ENCODE measurements at places on chromosomes 7 and 10. TPM values are rescaled to one million over a fixed set of nuclear protein-coding genes. Genes with fewer than 3 reads are reported as not detected.
A peak's percentile ranks its signal among the peaks of the same experiment; 100 is the strongest.

DNA sequence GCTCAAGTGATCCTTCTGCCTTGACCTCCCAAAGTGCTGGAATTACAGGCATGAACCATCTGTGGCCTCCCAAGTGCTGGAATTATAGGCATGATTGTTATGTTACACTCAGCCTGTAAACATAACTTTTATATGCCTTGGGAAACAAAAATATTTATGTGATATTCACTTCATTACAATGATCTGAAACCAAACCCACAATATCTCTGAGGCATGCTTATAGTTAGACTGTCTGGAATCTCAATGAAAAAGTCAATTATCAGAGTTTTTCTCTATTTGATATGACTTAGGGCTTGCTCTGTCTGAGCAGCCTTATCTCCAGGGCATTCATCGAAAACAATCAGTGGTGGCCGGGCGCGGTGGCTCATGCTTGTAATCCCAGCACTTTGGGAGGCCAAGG, 195.3 kb upstream of the MYO3A start:
- no peaks in the 10 kb centered on the region for H3K27me3 ChIP-seq
- no peak overlapping the region for H3K27ac ChIP-seq
- DNase-seq, result no peak
- H3K4me3 ChIP-seq, result no peak overlapping the region
- no peaks in the 10 kb centered on the region for H3K36me3 ChIP-seq
- no peaks in the 10 kb centered on the region for H3K4me1 ChIP-seq

Gene MACROH2A2
- total RNA-seq, result 6.5 TPM

DNA sequence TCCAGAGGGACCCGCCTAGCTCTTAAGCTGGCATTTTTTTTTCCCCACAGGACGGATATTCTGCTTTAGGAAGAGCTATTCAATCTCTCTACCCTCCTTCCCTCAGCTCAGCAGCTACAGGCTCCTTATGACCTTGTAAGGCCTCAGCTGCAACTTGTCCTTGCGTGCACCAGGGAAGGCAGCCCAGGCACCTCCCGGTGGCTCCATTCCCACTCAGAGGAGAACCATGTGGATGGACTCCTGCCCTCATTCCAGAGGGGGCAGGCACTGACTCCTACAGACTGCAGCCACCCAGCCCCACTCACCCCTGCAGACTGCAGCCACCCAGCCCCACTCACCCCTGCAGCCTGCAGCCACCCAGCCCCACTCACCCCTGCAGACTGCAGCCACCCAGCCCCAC, 73.7 kb downstream of the ITIH5 start:
- no peak for DNase-seq
- no peaks in the 10 kb centered on the region for H3K4me1 ChIP-seq
- no peaks in the 10 kb centered on the region for H3K27me3 ChIP-seq
- no peak overlapping the region for H3K4me3 ChIP-seq

DNA sequence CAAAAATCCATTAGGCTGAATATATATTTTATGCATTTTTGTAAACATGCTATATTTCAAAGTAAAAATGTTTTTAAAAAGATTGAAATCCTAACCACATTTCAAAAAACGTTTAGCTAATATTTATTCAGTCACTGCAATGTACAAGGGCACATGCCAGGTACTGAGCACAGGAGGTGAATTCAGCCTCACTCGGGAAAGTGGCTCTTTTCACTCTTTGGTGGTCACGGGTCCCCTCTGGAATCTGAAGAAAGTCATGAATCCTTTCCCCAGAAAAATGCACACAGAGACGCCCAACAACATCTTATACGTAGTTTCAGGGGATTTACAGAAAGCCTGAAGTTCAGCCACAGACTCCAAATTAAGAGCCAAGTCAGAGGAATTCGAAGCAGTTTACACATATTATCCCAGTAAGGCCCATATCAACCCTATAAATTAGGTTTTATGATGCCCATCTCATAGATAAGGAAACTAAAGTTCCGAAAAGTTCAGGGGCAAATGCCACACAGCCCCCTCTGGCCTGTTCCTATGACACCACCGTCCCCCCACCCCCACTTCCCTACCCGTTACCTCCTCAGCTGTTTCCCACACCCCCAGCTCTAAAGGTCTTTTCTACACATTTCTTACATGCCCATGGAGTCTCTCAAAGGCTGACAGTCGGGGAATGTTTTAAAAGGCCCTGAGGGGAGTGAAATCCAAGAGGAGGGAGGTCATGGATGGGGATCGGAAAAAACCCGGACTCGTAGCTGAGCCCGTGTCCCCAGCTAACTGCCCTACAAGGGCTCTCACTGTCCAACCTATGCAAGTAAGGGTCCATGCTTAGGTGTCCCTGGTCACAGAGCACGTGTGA, 9.6 kb upstream of the SVOPL start:
- H3K27me3 ChIP-seq, result no peaks in the 10 kb centered on the region
- H3K4me3 ChIP-seq, result no peak overlapping the region
- no peaks in the 10 kb centered on the region for H3K4me1 ChIP-seq
- H3K27ac ChIP-seq, result no peak overlapping the region
- no peak for DNase-seq

GRCh38 chr7:2193575-2194305, 39.0 kb downstream of the MAD1L1 start:
- no peak overlapping the region for H3K27ac ChIP-seq
- DNase-seq, result peak; percentile 16
- no peaks in the 10 kb centered on the region for H3K27me3 ChIP-seq
- no peaks in the 10 kb centered on the region for H3K36me3 ChIP-seq
- H3K4me3 ChIP-seq, result no peak overlapping the region

DNA sequence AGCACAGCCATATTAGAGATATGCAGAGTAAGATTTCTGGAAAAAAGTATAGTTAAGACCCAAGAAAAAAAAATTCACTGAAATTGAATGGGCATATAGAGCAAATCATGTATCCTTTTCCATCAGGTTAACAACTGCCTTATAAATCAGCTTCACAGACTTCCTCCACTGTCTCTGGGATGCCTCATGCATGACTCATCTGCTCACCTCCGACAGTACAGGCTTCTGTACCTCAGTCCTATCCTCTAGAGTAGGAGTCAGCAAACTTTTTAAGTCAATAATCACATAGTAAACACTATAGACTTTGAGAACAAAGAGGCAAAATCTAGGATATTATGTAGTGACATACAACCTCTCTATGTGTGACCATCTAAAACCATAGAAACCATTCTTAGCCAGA, 211.6 kb upstream of the SP8 start:
- H3K27me3 ChIP-seq, result no peaks in the 10 kb centered on the region
- H3K36me3 ChIP-seq, result no peaks in the 10 kb centered on the region
- no peak for DNase-seq
- no peaks in the 10 kb centered on the region for H3K4me1 ChIP-seq

DNA sequence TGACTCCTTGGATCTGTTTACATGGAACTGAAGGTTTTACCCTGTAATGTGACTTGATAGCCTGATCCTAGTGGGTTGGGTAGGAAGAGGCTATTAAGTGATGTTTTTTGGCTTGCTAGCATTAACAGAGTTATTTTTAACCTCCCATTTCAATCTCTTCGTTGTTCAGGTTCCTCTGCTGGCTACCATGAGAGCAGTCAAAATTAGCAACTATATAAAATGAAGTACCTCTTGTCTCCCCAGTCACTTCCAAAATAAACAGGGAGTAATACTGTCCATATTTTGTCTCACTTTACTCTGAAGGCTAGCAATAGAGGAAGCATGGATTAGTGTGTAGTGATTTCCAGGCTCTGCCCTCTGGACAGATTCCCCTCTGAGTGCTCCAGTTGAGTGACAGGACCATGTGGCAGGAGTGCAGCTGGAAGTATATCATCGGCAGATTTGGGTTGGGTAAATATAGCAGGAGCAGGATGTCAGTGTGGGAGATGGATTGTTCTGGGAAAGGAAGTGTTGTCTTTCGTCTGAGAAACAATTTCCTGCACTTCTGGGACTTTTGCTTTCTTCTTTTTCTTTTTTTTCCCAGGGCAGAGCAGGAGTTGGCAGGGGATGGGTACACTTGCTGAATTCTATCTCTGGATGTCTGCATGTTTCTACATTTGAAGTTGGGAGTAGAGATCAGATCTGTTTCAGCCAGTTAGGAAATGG, 35.2 kb downstream of the GBF1 start:
- H3K4me1 ChIP-seq, result peaks cover 37% of the 10 kb centered on the region
- H3K4me3 ChIP-seq, result peak overlapping the region; percentile 20
- DNase-seq, result no peak
- no peaks in the 10 kb centered on the region for H3K36me3 ChIP-seq
- peak overlapping the region; percentile 45 for H3K27ac ChIP-seq
- H3K27me3 ChIP-seq, result no peaks in the 10 kb centered on the region

Gene XPNPEP1
- 45.2 TPM for total RNA-seq

Gene HOGA1
- total RNA-seq, result 2.3 TPM
